ENCODE measurements at places on chromosomes 16 and 17.

DNA sequence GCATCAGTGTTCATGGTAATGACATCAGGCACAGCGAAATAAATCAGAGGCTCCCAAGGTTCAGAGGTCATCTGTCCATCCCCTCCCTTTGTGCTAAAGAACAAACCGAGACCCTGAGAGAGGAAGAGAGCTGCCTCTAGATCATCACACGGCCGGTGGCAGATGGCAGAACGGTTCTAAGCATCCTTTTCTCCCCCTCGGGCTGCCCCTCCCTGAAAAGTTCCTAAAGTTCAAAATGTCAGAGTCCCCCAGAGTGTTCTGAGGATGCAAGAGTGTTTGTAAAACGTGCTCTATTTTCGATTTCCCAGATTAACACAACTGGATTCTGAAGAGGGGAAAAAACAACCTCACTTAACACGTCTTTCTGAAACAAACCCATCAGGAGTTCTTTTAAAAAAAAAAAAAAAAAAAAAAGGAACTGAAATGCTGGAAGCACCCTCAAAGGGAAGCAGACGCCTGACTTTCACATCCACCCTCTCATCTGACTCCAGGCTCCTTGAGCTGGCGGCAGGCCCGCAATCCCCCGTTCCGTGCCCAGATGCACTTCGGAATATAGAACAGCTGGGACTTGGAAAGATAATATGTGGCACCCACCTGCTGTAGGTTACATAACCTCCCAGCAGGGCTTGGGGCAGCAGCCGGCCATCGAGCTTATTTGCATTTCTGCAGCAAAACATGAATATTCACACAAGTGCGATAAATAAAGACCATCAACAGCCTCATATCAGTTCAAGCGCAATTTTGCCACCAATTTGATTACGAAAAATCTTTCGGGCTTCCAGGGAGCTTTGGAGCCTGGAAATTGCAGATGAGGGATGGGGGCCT lies 115.5 kb upstream of the SMURF2 start:
- peak; percentile 22 for DNase-seq

DNA sequence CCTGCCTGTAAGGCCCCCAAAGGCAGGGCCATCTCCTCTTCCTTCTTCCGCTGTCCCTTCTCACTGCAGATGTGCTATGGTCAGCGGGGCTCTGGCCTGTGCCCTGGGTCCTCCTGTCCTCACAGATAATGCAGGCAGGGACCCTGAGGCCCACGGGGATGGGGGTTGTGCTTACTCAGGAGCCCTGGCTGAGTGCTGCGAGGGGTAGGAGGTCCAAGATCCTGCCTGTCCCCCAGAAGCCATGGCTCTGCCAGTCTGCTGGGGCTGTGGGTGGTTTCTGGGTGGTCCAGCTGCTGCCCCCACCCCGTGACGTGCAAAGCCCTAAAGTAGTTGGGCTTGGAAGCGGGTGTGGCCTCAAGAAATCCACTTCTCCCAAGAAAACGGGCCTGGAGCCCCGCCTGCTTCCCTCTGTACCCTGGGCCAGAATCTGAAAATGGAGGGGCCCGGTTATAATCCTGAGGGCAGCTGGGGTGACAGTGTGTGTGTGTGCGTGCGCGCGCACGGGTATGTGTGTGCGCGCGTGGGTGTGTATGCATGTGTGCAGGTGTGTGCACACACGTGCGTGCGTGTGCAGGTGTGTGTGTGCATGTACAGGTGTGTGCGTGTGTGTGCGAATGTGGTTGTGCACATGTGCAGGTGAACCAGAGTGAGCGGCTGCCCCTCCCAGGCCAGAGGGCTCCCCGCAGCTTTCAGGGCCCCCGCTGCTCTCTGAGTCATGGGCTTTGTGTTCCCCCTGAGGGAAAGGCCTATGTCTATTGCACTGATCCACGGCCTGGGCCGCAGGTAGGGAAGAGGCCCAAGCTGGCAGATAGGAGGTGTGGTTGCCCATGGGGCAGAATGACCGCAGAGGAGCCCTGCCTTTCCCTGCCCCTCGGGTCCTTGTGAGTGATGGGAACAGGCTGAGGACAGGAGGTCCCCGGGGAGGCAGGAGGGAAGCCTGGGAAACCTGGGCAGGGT lies 13.8 kb downstream of the SPNS2 start:
- no peak for DNase-seq

DNA sequence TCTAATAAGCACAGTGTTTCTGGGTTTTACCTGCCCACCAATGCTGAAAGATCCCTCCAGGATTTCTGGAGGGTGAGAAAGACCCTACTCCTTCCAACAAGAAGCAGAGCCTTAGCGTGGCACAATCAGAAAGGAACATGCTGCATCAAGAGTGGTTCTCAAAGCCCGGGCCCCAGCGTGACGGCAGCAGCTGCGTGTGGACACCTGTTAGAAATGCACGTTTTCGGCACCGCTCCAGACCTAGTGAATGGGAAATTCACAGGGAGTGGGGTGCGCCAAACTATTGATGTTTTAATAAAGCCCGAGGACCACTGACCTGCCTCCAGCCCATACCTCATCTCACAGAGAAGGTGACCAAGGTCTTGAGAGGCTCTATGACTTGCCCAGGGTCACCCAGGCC lies 55.8 kb downstream of the PECAM1 start:
- no peak for DNase-seq

GRCh38 chr17:44787271-44787940 lies 28.6 kb downstream of the ADAM11 start:
- DNase-seq, result no peak

DNA sequence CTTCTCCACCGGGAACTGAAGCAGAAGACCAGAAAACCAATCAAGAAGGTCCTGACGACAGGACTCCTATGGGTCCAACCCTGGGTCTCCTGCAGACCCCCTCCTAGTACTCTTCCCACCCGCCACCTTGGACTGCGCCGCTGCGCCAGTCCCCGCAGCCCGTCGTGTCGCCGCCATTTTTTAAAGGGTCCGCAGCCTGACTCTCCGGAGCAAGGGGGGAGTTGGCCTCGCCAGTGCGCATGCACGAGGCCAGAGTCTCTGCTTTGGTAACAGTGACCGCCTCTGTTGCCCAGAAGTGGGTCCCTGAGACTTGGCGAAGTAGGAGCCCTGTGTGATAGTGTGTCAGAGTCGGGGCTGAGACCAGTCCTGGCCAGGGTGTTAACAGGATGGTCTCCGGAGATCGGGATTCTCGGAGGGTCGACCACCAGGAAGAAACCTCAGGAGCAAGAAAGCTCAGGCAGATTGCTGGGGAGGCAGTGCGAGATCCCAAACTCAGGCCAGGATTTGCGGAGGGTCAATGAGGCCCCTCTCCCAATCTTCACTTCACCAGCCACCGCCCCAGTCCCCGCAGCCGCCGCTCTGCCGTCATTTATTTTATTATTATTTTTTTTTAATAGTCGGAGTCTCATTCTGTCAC lies 612.5 kb downstream of the KCNJ18 start:
- DNase-seq, result no peak
